ENCODE measurements at places on chromosomes 13 and 19. TPM values are rescaled to one million over a fixed set of nuclear protein-coding genes. Genes with fewer than 3 reads are reported as not detected.
A peak's percentile ranks its signal among the peaks of the same experiment; 100 is the strongest.

SIGLEC12 gene
- total RNA-seq = 0.28 TPM

APLP1 gene
- 1.7 TPM for total RNA-seq

GRCh38 chr19:29927944-29928625, 14.0 kb upstream of the URI1 start:
- DNase-seq = peak; percentile 28

GRCh38 chr13:63909726-63910375, 2494.2 kb upstream of the PCDH20 start:
- no peak for DNase-seq

- DNase-seq = no peak
These were observed 660 bp downstream of the CIC start for GRCh38 chr19:42269478-42270345.

DOCK6 gene
- 60.2 TPM for total RNA-seq

DNA sequence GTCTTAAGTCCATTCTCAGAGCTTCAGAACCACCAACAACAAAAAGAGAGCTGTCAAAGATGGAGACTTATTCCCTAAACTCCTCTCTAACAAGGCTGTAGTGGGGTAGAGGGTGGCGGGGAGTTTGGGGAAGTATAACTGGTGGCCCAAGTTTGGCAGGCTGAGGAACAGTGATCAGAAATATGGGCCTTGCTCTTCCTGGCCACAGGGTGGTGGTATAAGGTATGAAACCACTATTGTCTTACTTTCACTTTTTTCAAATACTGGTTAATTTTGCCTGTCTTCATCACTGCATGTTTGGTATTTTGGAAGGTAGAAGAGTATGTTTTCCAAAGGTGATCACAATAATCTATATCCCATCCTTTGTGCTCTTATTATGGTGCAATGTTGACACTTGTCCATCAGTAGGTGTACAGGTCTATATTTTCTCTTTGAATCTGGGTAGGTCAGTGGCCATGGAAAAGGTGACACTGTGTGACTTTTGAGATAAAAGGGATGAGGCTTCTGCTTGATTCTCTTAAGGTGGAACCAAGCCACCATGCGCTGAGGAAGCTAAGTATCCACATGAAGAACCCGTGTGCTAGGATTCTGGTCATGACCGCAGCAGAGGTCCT, 23.2 kb upstream of the GPC5 start:
- no peak for DNase-seq

LRG1 gene
- 14.4 TPM for total RNA-seq

DNA sequence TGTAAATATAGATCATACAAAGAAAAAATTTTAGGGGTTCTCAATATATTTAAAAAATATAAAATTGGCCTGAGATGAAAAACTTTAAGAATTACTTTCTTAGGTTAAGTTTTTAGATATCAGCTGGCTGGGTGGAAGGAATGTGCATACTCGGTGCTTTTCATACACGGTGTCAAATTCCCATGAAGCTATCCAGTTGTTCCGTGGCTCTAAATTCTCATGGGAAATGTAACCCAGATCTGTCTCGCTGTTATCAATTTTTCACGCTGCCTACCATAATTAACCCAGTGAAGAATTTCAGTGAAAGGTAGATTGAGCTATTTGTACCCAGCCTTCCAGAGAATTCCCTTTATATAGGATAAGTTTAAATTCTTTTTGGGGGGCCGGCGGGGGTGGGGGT, 11.6 kb upstream of the ZNF835 start:
- no peak for DNase-seq

GRCh38 chr13:76425935-76426334, 460.3 kb downstream of the KCTD12 start:
- peak; percentile 19 for DNase-seq

- no peak for DNase-seq
These were observed 50.6 kb upstream of the PCDH20 start for GRCh38 chr13:61466280-61466679.

DNA sequence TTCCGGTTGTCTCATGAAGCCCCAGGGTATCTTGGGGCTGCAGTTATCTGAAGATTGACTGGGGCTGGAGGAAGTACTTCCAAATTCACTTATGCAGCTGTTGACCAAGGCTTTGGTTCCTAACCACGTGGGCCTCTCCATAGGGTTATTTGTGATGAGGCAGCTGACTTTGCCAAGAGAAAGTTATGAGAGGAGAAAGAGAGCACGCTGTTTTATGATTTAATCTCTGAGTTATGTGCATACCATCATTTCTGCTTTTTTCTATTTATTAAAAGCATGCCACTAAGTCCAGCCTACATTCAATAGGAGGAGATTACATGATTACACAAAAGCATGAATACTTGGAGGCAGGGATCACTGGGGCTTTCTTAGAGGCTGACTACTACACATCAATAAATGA, 215.5 kb downstream of the NHLRC3 start:
- peak; percentile 73 for DNase-seq

EGLN2 gene
- 157 TPM for total RNA-seq

DNA sequence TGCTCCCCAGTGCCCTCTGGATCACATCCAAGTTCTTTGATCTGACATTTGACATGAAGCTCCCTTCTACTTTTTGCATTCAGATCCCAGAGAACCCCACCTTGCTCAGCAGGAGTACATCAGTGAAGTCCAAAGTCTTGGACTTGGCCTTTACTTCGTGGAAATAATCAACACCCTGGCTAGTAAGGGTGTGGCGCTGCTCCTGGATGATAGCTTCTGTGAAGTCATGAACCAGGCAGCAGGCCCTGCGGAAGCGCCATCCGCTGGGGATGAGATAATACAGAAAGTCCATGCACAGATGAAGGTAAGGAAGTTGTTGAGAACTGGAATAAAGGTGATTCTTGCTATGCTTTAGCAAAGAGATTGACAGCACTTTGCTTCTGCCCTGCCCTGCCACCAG, 43.2 kb downstream of the OR10H4 start:
- no peak for DNase-seq

- DNase-seq = no peak
These were observed 12.0 kb downstream of the PLAUR start for GRCh38 chr19:43658001-43658400.

- no peak for DNase-seq
These were observed 561.0 kb downstream of the TBC1D4 start for GRCh38 chr13:74920920-74921319.

DNA sequence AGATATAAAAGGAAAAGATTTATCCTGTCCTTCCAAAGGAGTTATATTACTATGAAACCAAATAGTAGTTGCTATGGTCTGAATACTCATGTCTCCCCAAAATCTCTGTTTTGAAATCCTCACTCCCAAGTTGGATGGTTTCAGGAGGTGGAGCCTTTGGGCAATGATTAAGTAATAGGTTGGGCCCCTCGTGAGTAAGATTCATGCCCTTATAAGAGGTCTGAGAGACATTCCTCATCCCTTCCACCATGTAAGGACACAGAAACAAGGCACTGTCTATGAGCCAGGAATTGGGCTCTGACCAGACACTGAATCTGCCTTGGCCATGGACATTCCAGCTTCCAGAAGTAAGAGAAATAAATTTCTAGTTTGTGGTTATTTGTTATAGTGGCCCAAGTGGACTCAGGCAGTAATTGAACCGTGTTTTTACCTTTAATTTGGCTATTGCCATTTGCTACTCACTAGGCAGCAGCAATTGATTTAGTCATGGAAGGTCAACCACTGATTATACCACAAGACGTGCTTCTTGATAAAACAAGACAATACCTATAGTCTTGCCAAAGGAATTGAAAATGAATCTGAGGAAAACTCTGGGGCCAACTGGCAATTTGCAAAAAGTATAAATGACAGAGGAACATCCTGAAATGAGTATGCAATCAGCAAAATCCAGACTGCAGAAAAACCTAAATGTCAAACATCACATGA, 717.4 kb upstream of the SPRY2 start:
- no peak for DNase-seq

DNA sequence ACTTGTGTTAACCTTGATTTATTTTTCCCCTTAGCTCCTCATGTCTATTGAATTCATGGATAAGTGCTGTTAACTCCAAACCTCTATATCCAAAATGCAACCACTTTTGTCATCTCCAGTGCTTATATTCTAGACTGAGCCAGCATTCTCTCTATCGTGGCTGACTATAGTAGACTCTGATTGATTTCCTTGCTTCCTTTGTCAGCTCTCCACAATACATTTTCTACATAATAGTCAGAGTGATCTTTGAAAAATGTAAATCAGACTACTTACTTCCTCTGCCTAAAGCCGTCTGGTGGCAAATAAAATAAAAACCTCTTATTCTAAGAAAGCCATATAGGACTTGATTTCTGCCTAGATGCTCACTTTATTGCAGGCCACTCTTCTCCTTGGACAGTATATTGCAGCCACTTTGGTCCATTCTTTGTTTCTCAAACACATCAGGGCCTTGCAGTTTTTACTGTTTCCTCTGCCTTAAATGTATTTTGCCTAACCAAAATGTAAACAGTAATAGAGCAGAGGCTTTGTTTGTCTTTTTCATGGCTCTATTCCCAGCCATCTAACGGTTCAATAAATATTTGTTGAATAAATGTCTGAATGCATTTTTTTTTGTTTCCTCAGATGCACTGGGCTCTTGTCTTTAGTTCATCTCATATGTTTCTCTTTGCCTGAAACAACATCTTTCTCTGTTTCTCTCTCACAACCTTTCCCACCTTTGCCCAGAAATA, 243.6 kb upstream of the CSNK1A1L start:
- peak; percentile 80 for DNase-seq

PSPN gene
- total RNA-seq = 1.5 TPM

- DNase-seq = no peak
These were observed 24.2 kb upstream of the NANOS2 start for GRCh38 chr19:45938733-45939319.

TUBA3C gene
- total RNA-seq = not detected

DNA sequence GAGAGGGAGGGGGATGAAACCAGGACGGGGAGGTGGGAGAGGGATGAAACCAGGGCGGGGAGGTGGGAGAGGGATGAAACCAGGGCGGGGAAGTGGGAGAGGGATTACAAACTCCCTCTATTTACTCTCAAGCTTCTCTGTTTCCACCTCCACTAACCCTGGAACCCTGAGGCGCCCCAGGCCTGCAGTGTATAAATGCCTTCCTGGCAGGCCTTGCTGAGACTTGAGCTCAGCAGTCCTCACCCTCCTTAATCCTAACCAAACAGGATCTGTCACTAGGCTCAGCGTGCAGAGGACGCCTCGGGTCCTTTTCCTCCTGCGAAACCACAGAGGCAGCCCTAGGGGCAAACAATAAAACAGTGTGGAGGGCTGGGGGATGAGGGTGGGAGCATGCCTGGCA, 32.1 kb upstream of the OR1M1 start:
- no peak for DNase-seq

GRCh38 chr13:107650081-107650701, 565.1 kb downstream of the LIG4 start:
- peak; percentile 65 for DNase-seq

DNA sequence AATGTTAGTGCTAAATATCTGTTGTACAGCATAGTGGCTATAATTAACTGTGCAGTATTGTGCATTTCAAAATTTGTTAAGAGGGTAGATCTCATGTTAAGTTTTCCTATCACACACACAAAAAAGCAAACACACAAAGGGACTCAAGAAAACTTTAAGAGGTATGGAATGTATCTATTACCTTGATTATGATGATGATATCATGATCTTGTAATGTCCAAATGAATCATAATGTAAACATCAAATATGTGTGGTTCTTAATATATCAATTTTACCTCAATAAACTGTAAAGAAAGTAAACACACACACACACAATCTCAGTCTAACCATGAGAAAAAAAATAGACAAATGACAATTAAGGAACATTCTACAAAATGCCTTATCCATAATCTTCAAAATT, 934.6 kb downstream of the SLITRK1 start:
- DNase-seq = no peak

- no peak for DNase-seq
These were observed 83.5 kb downstream of the ZNF557 start for GRCh38 chr19:7153022-7153421.

DNA sequence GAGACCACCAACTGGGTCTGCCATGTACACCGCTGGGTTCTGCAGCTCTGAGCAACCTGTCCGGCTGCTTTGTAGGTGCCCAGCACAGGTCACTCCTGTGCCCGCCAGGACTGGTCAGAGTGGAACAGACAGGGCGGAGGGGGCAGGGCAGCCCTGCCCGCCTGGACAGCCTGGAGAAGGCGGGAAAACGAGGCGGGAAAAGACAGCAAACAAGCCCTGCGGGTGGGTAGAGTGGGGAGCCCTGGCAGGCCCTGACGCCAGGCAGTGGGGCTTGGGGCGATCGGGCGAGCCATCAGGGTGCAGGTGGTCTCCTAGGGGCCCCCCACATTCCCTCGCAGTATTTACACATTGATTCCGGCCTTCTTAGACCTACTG, 533 bp upstream of the UHRF1 start:
- DNase-seq = peak; percentile 9

DNA sequence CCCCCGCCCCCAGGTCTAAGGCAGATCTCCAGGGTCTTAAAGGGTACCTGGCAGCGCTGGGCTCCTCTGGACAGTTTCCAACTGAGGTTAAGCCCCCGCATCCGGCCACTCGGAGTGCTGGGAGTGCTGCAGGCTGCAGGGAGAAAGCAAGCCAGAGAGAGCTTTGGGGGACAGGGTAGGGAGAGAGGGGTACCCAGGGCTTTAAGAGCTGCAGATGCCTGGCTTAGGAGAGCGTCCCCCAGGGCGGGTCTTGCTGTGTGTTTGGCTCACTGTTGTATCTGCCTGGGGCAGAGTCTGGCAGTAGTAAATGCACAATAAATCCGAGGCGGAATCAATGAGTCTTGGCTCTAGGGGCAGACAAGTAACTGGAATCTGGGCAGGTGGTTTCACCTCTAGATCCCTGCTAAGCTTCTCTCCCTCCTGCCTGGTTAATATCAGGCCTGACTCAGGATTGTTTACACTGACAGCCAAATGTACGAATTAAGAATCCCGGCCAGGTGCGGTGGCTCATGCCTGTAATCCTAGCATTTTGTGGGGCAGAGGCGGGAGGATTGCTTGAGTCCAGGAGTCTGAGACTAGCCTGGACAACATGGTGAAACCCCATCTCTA, 798 bp upstream of the COX6B2 start:
- peak; percentile 61 for DNase-seq

GRCh38 chr13:32503727-32504126, 34.9 kb downstream of the N4BP2L2 start:
- no peak for DNase-seq

TPTE2 gene
- 0.12 TPM for total RNA-seq

- no peak for DNase-seq
These were observed 457.3 kb downstream of the FGF14 start for GRCh38 chr13:101944521-101944920.

MBD3L3 gene
- total RNA-seq = not detected

- DNase-seq = no peak
These were observed 349.5 kb downstream of the IRS2 start for GRCh38 chr13:109436841-109437240.
